ENCODE measurements at places on chromosomes 2 and 18.

- DNase-seq: no peak
Measured at GRCh38 chr18:35343488-35343935, 708 bp downstream of the ZNF24 start.

- DNase-seq: no peak
Measured at GRCh38 chr18:75581336-75582131, 154.0 kb upstream of the SMIM21 start.

- no peak for DNase-seq
Measured at GRCh38 chr2:113263546-113263945, 15.2 kb downstream of the PAX8 start.

DNA sequence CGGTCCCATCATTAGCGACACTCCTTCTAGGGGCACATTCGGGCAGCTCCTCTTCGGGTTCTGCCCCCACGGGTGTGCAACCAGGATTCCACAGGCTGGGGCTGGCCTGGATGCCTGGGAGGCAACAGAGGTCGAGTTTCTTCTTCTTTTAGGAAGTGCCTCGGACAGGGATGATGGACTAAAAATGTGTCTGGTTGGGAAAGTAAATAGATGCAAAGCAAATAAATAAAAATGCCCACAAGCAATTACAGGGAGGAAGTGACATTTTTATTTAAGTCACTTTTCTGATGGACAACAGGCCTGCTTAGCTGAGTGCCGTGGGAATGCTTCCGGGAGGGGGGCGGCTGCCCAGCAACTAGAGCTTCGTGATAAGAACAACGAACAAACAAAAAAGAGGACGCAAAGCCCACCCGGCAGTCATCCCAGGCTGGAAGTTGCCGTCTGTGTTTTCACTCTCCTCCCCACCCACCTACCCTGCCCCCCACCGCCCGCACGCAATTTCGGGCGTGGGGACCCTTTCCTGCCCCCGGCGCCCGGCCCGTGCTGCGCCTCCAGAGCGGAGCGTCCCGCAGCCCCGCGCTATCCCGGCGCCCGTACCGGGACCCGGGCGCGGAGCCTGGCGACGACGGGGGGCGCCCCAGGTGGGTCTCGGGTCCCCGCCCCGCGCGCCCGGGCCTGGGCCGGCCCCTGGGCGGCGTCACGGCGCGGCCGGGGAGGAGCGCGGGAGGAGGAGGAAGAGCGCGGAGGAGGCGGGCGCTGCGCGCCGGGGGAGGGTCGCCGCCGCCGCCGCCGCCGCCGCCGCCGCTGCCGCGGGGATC, 412 bp upstream of the NCK2 start:
- peak; percentile 36 for DNase-seq

- DNase-seq: no peak
Measured at GRCh38 chr2:59184276-59185020, 943.3 kb upstream of the FANCL start.

- no peak for DNase-seq
Measured at GRCh38 chr2:221895366-221896121, 323.4 kb upstream of the EPHA4 start.

DNA sequence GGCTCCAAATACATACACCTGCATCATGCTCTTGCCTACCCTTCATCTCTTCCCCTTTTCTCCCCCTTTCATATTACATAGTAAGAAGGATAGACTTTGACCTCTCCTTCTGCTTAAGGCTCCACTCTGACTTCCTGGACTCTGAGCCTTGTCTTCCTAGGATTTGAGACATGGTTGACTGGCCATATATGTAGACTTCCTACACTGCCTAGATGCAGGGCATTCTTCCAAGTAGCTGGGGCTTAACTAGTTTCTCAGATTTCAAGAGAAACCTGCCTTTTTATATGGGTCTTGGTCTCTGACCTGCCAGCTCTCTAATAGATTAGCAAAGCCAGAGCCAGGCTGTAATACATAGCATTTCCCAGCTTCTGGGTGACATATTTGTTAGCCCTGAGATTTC, 35.4 kb upstream of the CYP26B1 start:
- DNase-seq: no peak

DNA sequence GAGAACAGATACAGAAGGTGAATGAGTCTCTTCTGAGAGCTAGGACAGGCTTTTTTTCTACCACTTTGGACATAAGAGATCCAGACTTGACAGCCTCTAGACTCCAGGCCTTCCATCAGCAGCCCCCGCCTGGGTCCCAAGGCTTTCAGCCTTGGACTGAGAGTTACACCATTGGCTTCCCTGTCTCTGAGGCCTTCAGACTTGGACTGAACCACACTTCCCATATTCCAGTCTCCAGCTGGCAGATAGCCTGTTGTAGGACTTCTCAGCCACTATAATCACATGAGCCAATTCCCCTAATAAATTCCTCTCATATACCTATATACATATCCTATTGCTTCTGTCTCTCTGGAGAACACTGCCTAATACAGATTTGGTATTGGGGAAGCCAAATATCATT, 128.2 kb downstream of the MCFD2 start:
- no peak for DNase-seq

GRCh38 chr2:177204417-177204816, 8.2 kb upstream of the HNRNPA3 start:
- no peak for DNase-seq

DNA sequence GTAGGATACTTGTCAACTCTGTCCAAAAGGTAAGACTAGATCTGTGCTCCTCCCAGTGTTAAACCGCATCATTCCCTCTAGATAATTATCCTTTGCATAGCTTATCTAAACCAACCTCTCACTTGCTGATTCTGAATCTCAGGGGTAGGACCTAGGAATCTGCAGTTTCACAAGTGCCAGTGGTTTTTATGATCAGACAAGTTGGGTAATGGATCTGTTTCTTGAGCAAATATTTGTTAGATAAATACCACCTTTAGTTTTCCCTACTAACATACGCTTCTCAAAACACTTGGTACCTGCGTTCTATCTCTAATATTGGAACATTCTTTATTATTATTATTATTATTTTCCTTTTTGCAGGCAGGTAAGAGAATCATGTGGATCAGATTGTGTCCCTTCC, 439.9 kb downstream of the PTPRM start:
- no peak for DNase-seq

- no peak for DNase-seq
Measured at GRCh38 chr2:66525606-66526005, 90.7 kb downstream of the MEIS1 start.

- DNase-seq: no peak
Measured at GRCh38 chr2:54649633-54650032, 73.8 kb upstream of the EML6 start.

- DNase-seq: no peak
Measured at GRCh38 chr2:7601990-7602389, 684.8 kb downstream of the RNF144A start.

DNA sequence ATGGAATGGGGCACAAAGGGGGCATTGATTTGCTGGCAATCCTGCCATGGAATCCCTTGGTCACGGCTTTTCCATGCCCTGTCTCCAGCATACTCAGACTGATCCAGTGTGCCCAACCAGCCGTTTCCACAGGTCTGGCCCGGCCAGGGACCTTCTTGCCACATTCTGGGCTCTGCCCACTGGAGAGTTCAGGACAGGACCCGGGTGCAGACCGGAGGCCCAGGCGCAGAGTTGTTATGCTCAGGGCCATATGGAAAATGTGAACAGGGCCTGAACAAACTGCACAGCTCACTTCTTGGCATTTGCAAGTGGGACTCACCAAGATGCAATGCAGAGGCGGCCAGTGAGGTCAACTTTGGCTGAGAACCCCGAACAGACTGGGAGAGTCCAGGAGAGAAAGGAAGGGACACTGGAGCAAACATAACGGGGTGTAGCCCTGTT, 15.6 kb upstream of the ASAP2 start:
- peak; percentile 80 for DNase-seq

DNA sequence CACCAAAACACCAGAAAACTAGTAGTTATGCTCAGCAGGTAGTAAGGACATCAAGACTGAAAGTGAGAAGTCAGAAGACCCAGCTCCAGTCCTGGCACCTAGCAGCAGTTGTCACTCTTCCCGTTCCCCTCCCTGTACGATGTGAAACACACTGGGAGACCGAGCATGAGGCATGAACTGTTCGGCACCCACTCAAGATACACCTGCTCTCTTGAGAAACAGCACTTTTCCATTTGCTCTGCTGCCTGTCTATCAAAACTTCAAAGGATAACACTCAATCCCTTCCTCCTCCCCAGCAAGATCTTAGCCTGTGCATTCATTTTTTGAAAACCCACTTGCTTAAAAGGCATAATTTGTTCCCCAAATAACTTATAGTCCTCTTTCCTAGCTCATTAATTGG, 123.9 kb downstream of the PLEKHM3 start:
- no peak for DNase-seq

DNA sequence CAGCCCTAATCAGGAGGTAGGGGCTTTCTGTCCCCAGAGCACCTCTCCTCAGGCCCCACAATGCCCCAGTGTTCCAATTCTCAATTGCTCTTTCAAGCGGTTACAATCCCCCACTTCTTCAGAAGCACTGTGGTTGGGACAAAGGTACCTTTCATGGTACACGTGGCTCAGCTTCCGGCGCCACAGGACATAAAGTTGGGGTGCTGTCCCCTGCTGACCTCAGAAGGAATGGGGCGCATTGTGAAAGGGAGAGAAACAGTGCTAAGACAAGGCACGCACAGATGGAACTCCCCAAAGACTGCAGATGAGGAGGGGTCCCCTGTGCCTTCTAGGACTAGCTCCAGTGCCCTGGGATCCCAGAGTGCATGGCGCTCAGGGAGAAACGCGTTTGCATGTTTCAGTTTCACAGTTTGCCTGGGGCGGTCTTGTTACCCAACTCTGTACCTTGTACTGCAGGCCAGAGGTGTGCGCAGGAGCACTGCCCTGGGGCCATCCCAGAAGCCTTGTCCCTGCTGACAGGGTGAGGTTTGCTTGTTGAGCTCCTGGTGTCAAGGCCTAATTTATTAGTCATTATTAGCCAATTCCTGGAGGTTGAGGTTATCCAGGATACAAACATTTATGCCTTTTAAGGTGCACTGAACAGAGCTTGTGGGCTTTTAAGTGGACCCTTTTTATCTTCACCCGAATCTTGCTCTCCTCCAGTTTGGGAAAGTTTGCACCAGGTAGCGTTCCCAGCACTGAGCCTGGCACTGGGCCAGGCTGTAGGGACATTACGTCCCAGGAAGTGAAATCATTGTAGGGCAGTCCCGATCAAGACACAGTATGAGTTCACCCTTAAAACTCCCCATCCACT, 7.6 kb downstream of the CNDP1 start:
- DNase-seq: no peak

DNA sequence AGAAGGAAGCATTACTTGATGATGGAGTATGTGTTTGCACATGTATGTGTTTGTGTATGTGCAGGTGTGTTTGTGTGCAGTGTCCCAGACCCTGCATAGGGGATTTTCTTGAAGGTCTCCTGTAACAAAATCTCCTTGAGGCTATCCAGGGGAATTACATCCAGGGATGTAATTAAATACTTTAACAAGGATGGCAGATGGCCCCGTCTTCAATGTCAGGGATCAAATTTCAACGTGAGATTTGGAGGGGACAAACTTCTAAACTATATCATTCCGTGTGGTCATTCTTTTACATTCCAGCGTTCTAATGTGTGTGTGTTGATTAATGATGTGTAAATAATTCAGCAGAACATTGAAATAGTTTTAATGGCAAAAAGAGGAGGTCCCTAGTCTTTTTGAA, 3.3 kb downstream of the UGT1A9 start:
- no peak for DNase-seq

DNA sequence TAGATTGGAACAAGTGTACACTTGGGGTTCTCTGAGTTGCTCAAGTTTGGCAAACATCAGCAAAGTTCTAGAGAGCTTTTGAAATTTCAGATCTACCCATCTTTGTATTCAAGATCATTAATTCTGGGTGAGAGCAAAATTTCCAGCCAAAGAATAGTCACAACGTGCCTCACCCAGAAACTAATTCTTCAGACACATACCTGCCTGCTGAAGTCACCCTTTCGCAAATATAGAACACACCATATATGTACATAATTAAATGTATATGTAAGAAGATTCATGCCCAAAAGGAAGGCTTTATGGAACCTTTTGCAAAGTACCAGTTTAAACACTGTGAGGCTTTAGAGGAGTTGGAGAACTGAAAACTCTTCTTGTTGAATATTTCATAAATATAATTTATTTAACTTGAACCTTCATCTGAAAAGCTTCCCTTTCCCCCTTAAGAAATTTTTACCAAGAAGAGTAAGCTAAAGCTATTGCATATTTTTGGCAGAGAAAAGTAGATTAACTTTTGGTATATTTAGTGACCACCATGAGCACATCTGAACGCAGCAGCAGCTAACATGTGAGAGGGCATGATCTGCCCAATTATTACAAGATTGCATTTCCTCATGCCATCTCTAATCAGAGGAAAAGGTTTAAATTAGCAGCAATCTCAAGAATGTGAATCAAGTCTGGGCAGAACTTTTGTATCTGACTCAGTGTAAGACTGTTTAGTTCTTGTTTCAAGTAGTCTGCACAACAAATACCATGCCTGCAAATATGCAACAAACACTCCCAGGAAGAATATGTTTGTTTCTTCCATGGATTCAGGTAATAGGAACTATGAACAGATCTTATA, 8.2 kb downstream of the RND3 start:
- peak; percentile 44 for DNase-seq

DNA sequence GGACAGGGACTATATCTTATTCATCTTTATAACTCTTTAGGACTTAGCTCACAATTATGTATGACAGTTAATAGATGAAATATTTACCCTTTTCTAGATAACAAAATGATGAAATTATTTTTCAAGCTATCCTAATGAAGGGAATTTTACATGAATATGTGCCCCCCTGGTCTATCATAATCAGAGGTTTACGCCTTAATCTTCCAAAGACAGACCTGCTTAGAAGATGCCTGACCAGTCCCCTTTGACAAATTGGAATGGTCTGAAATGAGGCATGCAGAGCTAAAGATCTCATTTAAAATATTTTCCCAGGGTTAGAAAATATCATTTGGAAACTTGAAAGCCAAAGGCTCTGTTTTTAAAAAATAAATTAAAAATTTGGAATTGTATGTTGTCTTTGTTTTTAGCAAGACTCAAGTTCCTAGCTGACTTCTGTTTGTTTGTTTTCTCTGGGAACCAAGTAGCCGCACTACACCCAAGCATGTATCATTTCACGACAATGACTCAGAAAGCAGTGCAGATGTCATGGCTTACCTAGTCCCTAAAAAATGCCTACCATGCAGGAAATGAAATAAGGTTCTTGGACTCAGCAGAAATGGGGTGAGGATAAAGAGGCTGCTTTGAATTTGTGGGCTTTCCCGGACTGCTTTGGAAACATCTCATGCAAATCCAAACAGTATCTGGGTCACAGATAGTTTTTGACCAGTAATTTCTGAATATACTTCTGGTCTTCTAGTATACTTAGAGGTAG, 162.1 kb downstream of the ZEB2 start:
- DNase-seq: peak; percentile 92

- no peak for DNase-seq
Measured at GRCh38 chr2:152609699-152610098, 107.6 kb downstream of the PRPF40A start.

- DNase-seq: no peak
Measured at GRCh38 chr2:17058772-17059402, 393.3 kb upstream of the CYRIA start.
